ENCODE measurements at places on chromosomes 6 and 20. TPM values are rescaled to one million over a fixed set of nuclear protein-coding genes. Genes with fewer than 3 reads are reported as not detected.
A peak's percentile ranks its signal among the peaks of the same experiment; 100 is the strongest.

DNA sequence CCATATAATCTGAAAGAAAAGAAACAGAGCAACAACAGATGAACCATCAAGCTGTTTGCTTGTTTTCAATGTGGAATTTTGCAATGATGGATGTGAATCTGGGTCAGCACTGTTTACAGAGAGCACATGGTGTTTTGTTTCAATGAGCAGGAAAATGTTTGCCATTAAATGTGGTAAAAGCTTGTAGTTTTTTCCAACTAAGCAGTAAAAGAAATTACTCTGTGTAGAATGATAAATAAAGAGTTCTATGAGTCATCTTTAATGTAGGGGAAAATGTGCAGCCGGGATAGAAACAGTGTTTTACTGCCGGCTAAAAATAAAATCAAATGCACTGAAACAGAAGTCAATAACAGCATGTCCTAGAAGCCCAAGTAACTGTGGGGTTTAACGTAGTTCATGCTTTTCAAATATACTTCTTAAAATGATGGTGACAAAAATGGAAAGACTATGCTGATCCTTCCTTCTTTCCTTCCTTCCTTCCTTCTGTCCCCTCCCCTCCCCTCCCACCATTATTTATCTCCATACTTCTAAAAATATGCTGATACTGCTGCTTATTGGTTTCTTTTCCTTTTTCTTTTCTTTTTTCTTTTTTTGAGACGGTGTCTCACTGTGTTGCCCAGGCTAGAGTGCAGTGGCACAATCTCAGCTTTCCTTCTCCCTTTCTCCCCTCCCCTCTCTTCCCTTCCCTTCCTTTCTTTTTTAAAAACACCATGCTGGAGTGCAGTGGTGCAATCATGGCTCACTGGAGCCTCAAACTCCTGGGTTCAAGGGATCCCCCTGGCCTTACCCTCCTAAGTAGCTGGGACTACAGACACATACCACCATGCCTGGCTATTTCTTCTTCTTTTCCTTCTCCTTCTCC lies 6.3 kb upstream of the NAA20 start:
- DNase-seq: no peak
- no peak overlapping the region for H3K4me3 ChIP-seq
- H3K4me1 ChIP-seq: peaks cover 31% of the 10 kb centered on the region

DNA sequence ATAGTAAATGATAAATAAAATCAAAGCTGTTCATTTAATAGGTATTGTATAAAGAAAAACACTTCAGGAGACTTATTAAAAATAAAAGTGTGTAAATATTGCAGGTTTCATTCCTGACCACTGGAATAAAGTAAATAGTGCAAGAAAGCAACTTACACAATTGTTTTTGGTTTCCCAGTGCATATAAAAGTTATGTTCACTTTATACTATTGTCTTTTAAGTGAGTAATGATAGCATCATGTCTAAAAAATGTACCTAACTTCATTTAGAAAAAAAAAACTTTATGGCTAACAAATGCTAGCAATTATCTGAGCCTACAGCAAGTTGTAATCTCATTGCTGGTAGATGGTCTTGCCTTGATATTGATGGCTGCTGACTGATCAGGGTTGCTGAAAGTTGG lies 726.6 kb upstream of the POU3F2 start:
- H3K4me1 ChIP-seq: no peaks in the 10 kb centered on the region
- no peak overlapping the region for H3K4me3 ChIP-seq
- no peak overlapping the region for H3K27ac ChIP-seq
- no peaks in the 10 kb centered on the region for H3K36me3 ChIP-seq
- DNase-seq: no peak
- no peaks in the 10 kb centered on the region for H3K27me3 ChIP-seq

TAGAP gene
- total RNA-seq: 17.1 TPM

GPR31 gene
- not detected for total RNA-seq

DNA sequence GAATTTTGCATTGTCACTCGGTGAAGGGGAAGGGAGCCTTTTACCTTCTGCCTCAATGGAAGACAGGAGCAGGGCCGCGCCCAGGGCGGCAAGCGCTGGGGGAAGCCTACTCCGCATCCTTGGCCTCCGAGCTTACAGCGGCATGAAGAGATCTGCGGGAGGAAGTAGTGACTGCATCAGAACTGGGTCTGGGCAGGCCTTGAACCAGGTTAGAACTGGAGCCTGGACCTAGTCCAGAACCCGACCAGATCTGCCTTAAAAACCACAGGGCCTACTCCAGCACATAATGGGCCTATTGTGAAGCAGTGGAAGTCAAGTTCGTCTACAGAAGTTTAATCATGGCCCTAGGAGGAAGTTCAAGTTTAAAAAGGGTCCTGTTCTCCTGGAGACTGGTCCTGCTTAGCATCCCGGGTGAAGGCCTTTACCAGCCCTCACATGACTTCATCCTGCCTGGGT lies 3.1 kb downstream of the COL12A1 start:
- DNase-seq: no peak
- H3K36me3 ChIP-seq: no peaks in the 10 kb centered on the region
- no peak overlapping the region for H3K27ac ChIP-seq
- H3K27me3 ChIP-seq: peaks cover 62% of the 10 kb centered on the region
- H3K4me1 ChIP-seq: peaks cover 39% of the 10 kb centered on the region
- H3K4me3 ChIP-seq: no peak overlapping the region

GRCh38 chr6:56842686-56843475 lies 112.0 kb upstream of the BEND6 start:
- peak overlapping the region; percentile 67 for H3K4me3 ChIP-seq
- H3K36me3 ChIP-seq: no peaks in the 10 kb centered on the region
- peak; percentile 60 for DNase-seq

VWA7 gene
- 4.2 TPM for total RNA-seq

DNA sequence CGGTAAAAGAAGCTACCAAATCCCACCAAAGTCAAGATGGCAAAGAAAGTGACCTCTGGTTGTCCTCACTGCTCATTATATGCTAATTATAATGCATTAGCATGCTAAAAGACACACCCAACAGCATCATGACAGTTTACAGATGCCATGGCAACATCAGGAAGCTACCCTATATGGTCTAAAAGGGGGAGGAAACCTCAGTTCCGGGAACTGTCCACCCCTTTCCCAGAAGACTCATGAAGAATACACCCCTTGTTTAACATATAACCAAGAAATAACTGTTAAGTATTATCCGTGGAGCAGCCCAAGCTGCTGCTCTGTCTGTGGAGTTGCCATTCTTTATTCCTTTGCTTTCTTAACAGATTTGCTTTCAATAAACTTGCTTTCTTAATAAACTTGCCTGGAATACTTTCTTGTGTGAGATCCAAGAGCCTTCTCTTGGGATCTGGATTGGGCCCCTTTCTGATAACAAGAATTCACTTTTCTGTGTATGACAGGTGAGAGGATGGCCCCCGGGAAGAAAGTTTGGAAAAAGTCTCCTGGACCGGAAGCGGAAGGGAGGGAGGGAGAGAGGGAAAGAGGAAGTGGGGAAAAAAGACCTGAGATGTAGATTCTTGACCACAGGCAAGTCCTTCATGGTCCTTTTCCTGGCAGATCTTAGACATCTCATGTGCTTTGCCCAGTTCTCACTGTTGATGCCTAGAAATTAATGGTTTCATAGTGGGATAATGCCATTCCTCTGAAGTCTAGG lies 146.7 kb upstream of the ID4 start:
- H3K36me3 ChIP-seq: no peaks in the 10 kb centered on the region
- no peaks in the 10 kb centered on the region for H3K4me1 ChIP-seq
- no peak for DNase-seq
- no peak overlapping the region for H3K27ac ChIP-seq

DNA sequence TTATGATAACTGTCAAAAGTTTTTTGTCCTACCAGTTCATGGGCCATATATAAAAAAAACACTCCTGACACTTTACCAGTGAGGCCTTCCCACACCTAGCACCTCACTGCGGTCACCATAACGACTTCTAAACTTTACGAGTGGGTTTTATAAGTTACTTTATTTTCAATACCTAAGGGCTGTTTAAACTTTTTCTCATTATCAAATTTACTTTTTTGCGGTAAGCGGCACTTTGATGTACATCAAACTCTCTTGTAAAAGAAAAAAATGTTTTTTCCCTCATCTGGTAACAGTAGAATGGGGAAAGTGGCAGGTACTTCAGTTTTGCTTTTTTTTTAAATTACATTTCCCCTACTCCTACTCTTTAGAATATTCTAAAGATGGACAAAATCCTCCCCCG lies 36.2 kb downstream of the FYN start:
- H3K36me3 ChIP-seq: no peaks in the 10 kb centered on the region
- peaks cover 52% of the 10 kb centered on the region for H3K4me1 ChIP-seq
- H3K4me3 ChIP-seq: no peak overlapping the region
- DNase-seq: no peak
- no peak overlapping the region for H3K27ac ChIP-seq
- H3K27me3 ChIP-seq: no peaks in the 10 kb centered on the region

DNA sequence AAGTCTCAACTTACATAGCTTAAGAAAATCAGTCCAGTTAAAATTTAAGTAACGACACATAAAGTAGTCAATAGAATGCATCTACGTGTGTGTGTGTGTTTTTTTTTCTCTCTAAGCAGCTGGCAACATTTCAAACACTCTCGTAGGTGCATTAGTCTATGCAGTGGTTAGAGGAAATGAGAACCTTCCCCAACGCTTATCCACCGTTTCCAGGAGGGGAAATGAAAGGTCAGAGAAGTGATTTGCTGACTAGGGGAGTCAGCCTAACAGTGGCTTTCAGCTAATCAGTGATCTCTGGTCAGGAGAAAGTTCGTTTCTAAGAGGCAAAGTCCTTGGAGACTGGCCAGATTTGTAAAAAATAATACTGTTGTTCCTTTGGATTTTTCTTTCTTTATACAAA lies 806.6 kb downstream of the C6orf118 start:
- no peak for DNase-seq
- H3K27ac ChIP-seq: no peak overlapping the region
- no peaks in the 10 kb centered on the region for H3K36me3 ChIP-seq
- no peaks in the 10 kb centered on the region for H3K4me1 ChIP-seq
- H3K27me3 ChIP-seq: no peaks in the 10 kb centered on the region

DNA sequence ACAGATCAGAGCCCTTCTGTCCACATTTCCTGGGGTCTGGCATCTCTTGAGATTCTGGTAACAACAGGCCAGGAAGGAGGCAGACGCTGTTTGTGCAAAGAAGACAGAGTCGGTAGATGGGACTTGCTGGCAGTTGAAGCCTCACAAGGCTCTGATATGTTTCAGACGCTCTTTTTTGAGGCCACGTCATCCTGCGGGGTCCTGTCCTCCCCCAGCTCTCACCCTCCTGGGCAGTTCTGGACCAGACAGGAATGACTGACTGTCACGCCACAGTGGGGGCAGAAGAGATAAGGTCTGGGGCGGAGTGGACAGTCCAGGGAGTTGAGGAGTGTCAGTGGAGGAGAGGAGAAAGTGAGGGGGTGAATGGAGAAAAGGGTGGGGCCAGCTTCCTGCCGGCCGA lies 87.1 kb upstream of the SULF2 start:
- no peaks in the 10 kb centered on the region for H3K36me3 ChIP-seq
- H3K4me3 ChIP-seq: no peak overlapping the region
- peaks cover 18% of the 10 kb centered on the region for H3K27me3 ChIP-seq
- no peak overlapping the region for H3K27ac ChIP-seq
- DNase-seq: no peak

- no peaks in the 10 kb centered on the region for H3K4me1 ChIP-seq
- no peak overlapping the region for H3K4me3 ChIP-seq
- H3K36me3 ChIP-seq: peaks cover 30% of the 10 kb centered on the region
- H3K27me3 ChIP-seq: no peaks in the 10 kb centered on the region
- DNase-seq: no peak
- no peak overlapping the region for H3K27ac ChIP-seq
These were observed 82.2 kb downstream of the MYO6 start for GRCh38 chr6:75830959-75831885.

HCRTR2 gene
- total RNA-seq: not detected

RBPJL gene
- not detected for total RNA-seq

ECT2L gene
- total RNA-seq: 3.9 TPM

BANF2 gene
- total RNA-seq: not detected

DNA sequence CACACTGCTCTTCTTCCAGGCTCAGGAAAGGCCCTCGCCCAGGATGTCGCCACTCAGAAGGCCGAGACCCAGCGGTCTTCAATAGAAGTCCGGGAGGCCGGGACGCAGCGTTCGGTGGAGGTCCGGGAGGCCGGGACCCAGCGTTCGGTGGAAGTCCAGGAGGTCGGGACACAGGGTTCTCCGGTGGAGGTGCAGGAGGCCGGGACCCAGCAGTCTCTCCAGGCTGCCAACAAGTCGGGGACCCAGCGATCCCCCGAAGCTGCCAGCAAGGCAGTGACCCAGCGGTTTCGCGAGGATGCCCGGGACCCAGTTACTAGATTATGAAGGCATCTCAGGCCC lies 1.0 kb downstream of the KHDC3L start:
- H3K4me1 ChIP-seq: no peaks in the 10 kb centered on the region
- no peaks in the 10 kb centered on the region for H3K36me3 ChIP-seq
- no peak for DNase-seq
- no peak overlapping the region for H3K4me3 ChIP-seq

GRCh38 chr6:34195726-34196115 lies 41.0 kb upstream of the HMGA1 start:
- H3K4me1 ChIP-seq: peaks cover 8% of the 10 kb centered on the region
- DNase-seq: peak; percentile 50
- H3K36me3 ChIP-seq: no peaks in the 10 kb centered on the region
- peak overlapping the region; percentile 68 for H3K4me3 ChIP-seq

GRCh38 chr20:47642624-47643023 lies 140.9 kb downstream of the NCOA3 start:
- peaks cover 96% of the 10 kb centered on the region for H3K36me3 ChIP-seq
- no peaks in the 10 kb centered on the region for H3K4me1 ChIP-seq
- no peak overlapping the region for H3K27ac ChIP-seq
- DNase-seq: no peak
- no peaks in the 10 kb centered on the region for H3K27me3 ChIP-seq

GRCh38 chr20:31476643-31477215 lies 1.6 kb downstream of the REM1 start:
- no peaks in the 10 kb centered on the region for H3K36me3 ChIP-seq
- H3K27ac ChIP-seq: no peak overlapping the region
- no peak for DNase-seq
- peaks cover 24% of the 10 kb centered on the region for H3K27me3 ChIP-seq
- H3K4me1 ChIP-seq: peaks cover 12% of the 10 kb centered on the region

FUT9 gene
- not detected for total RNA-seq

Data from lower lobe of right lung (tissue), 2 donors.